SJCRH30 (cell line): ENCODE measurements at places on chromosomes 2 and 18. TPM values are rescaled to one million over a fixed set of nuclear protein-coding genes. Genes with fewer than 3 reads are reported as not detected.

Gene DBI
- 326 and 328 TPM in 2 replicates for total RNA-seq

Gene FLACC1
- total RNA-seq: 0.55 and 0.71 TPM in 2 replicates

Gene TMEM247
- not detected in 2 replicates for total RNA-seq

Gene CCDC74B
- 2.2 and 2.7 TPM in 2 replicates for total RNA-seq

DNA sequence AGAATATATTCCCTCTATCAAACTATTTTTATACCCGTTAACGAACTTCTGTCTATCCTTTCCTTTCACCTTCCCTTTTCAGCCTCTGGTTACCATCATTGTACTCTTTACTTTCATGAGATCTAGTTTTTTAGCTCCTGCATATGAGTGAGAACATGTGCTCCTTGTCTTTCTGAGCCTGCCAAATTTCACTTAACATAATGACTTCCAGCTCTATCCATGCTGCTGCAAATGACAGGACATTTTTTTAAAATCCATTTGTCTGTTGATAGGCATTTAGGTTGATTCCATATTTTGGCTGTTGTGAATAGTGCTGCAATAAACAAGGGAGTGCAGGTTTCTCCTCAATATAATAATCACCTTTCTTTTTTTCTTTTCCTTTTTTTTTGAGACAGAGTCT lies 8.2 kb upstream of the CCDC195 start:
- no peak for DNase-seq

DNA sequence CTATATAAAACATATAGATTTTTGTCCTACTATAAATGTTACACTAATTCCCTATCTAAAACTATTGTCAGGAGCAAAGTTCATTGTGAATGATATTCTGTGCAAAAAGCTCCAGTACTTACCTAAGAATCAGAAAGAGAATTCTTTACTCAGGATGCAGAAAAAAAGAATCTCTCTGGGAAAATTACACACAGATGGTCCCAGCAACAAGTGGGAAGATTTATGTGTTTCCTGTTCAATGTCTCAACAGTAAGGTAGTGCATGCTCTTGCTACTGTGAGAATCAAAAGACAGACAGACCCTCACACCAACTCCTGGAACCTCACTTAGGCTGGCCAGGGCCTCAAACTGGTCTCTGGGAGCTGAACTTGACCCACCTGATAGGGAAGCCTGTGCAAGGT lies 11.2 kb upstream of the NAPG start:
- DNase-seq: no peak

DNA sequence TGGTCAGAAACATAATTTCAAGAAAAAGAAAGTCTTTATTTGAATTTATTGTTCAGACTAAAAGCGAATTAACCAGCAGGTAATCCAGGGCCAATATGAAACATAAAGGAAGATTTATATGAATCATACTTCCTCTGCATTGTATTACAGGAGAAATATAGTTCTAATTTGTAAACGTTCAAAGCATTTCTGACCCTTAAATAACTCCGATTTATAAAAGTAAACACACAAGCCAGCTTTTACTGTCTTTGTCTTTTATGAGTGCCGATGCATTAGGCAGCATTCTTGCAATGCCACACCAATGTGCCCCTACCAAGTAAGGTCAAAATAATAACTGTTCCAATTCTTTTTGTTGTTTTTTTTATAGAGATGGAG lies 118.8 kb upstream of the RBBP8 start:
- DNase-seq: no peak

GRCh38 chr2:85042330-85042729 lies 71.4 kb downstream of the KCMF1 start:
- DNase-seq: no peak

- no peak for DNase-seq
These were observed 13.7 kb downstream of the PDCD1 start for GRCh38 chr2:241844831-241845578.

DNA sequence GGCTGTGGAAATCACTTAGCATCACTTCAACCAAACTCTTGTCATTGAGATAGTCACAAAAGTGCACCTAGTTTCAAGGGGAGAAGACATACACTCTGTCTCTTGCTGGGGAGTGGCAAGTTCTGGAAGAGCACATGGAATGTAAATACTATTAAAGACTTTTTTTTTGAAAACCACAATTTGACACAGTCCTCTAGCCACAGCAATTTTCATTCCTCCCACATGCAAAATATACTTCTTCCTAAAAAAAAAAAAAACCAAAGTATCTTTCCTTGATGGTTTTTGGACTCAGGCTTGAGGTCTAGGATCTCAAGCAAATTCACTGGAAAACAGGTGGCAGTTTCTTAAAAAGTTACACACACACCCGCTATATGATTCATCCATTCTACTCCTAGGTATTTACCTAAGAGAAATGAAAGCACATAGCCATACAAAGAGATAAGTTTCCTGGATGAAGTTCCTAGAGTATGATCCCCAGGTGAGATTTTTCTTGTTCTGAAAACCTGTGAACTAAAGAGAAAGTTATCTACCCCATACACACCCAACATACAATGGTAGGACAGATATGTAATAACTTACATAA lies 295.8 kb downstream of the SP3 start:
- DNase-seq: no peak

DNA sequence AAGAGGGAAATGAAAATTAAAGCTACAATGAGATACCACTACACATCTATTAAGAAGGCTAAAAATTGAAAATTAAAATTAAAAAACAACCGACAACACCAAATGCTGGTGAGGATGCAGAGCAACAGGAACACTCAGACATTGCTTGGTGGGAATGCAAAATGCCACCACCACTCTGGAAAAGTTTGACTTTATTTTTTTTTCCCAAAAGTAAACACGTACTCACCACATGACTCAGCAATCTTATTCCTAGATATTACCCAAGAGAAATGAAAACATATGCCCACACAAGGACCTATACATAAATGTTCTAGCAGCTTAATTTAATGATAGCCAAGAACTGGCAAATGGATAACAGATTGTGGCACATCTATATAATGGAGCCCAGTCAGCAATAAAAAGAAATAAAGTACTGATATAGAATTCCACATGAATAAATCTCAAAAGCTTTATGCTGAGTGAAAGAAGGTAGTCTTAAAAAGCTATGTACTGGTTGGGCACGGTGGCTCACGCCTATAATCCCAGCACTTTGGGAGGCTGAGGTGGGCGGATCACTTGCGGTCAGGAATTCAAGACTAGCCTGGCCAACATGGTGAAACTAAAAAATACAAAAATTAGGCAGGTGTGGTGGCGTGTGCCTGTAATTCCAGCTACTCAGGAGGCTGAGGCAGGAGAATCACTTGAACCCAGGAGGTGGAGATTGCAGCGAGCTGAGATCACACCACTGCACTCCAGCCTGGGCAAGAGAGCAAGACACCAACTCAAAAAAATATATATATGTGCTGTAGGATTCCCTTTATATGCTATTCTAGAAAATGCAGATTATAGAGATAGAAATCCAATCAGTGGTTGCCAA lies 4.2 kb upstream of the PROC start:
- no peak for DNase-seq

DNA sequence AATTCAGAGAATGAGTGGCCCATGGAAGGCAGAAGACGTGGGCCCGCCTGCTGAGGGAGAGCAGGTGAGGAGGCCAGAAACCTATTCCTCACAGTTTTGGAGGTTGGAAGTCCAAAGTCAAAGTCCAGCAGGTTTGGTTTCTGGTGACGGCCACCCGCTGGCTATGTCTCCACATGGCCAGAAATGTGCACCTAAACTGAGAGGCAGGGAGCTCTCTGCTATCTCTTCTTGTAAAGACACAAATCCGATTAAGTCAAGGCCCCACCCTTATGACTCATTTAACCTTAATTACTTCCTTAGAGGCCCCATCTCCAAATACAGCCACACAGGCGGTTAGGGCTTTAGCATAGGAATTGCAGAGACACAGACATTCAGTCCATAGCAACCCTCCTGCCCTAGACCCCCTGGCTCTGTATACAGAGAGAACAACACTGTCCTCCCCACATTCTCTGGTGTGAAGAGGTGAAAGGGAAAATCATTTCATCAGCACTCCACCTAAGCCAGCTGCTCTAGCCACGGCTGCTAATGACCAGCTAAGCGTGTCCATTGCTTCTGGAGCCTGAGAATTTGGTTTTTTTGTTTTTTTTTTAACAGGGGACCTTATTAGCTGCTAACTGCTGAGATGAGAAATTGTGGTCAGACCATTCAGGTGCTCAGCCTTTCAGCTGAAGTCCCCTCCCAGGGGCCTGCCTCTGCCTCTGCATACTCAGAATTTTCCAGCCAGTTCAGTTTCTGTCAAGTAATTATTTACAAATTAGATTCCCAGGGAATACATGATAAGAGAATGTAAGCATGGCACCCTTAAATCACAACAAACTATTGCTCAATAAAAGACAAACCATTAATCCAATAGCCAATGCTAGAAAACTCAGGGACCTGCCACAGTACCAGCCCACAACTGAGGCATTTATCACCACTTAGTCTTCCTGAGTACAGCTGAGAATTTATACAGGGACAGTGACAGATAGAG lies 368.7 kb upstream of the ID2 start:
- DNase-seq: no peak

- no peak for DNase-seq
These were observed 2.9 kb downstream of the ALS2 start for GRCh38 chr2:201777869-201778268.

DNA sequence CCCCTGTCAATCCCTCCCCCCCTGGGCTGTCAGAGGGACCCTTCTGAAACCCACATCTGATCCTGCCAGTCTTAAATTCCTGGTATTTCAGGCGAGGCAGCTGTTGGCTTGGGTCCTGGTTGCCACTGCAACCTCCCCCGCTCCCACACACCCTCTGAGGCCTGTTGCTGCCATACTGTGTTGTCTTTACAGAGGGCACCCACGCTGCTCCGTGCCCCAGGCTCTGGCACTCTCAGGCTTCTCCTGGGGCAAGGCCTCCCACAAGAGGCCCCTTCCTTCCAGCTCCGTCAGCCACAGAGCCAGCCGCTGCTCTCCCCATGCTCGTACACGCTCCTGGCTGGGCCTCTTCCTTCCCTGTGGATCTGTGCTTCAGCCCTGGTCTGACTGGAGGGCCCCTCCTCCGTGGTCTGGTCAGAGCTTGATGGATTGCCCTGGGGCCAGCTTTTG lies 8.6 kb downstream of the CABLES1 start:
- DNase-seq: peak; percentile 59

DNA sequence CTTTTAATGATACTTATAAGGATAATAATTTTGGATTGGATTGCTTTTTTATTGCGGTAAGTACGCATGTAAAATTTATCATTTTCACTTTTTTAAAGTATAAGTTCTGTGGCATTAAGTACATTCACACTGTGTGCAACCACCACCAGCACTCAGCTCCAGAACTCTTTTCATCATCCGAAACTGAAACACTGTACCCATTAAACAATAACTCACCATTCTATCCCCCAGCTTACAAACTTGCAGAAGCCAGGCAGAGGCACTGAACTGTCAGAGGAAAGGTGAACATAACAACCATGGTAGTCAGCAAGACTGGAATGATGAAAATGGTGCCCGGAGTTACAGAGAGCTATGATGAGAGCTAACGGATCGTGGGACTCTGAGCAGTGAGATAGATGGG lies 465.9 kb downstream of the ADCYAP1 start:
- DNase-seq: no peak

DNA sequence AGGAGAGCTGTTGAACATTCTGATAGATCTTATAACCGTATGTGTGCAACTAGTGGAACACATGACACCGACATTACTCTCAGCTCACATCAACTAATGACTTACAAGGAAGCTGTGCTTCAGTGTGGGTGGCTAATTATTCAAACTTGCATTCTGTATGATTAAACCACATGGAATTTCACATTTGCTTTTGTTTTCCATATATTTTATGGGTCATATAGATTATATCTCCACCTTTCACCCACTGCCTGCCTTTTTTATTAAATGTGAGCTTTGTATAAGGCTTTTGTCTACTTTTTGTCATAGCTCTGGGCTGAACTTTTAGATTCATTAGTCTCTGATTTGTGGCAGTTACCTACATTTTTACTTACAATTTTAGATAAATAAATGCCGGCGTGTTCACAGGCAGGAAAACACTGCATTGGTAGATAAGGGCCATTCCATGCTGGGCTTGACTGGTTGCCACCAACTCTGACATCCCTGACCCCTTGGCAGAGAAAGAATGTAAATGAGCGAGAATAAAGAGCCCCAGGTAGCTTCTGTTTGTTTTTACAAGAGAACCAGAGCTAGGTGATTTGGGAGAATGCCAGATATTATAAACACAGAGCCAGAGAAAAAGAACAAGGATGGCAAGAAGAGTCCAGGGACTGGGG lies 35.7 kb downstream of the LYPD6 start:
- no peak for DNase-seq

DNA sequence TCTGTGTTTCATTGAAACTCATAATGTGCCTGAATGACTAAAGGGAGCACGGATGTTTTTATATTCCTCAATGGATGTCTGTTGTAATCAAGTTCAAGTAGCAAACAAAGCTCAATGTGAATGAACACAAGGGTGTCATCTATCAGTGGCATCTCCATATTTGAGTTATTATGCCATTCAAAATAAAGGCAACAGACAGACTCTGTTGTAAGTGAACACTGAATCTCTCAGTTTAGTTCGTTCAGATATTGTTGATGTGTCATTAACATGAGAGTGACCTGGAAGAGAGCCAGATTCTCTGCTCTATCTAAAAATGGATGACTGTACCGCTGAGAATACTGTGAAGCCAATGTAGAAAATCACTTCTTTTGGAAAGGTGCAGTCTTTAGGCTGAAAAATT lies 118.7 kb downstream of the NUP35 start:
- no peak for DNase-seq

DNA sequence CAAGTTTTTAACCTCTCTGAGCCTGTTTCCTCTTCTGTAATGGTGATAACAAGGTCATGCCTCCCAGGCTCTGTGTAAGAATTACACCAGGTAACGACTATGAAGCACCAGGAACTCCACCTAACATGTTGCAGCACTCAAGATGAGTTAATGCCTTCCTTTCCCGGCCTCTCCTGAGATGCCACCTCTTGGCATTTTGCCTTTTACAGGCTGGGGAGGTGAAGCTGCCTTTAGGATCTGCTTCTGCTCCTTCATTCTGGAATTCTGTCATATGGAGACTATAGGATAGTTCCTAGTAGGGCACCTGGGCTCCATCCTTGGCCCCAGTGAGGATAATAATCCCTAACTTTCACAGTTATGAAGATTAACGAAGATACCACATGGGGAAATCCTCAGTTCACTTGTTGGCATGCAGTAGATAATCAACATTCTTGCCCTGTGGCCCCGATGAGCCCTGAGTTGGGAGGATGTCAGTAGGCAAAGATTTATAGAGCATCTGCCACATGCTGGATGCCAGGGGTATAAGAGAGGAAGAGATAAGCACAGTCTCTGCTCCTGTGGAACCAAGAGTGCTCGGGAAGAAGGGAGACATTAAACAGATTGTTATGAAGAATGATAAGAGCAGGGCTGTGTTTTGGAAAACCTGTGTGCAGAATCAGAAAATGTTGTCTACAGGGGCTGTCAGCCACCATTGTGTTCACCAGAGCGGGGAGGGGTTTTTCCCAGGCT lies 43.9 kb upstream of the KCNF1 start:
- no peak for DNase-seq
